ENCODE measurements at places on chromosomes 5 and 9.

DNA sequence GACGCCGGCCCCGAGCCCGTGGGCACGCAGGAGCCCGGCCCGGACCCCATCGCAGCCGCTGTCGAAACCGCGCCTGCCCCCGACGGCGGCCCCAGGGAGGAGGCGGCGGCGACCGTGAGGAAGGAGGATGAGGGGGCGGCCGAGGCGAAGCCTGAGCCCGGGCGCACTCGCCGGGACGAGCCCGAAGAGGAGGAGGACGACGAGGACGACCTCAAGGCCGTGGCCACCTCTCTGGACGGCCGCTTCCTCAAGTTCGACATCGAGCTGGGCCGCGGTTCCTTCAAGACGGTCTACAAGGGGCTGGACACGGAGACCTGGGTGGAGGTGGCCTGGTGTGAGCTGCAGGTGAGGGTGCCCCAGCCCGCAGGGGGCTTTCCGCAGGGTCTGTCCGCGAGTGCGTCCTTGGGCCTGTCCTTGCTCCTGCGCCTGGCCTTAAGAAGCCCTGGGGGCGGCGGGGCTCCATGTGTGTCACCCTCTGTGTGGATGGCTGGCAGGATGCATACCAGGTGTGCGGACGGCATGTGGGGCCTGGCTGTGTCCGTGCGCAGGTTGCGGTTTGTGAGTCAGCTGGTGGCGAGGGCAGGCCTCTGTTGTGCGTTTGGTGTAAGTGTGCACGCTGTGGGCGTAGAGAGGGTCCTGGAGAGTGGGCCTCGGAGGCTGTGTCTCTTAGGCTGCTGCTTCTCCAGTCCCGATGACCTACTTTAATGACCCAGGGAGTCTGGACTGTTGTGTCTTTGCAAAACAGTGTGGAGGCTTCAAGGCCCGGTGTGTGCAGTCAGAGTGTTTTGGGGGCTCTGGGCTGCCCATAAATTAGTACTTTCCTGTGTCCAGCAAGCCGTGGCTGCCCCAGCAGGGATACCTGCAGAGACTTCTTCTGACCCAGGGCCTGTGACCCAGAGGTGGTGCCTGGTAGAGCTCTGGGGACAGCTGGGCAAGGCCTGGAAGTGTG, 1.6 kb downstream of the WNK2 start:
- peak; percentile 49 for DNase-seq

- DNase-seq, result no peak
Observed at GRCh38 chr5:27093279-27093678, 54.9 kb upstream of the CDH9 start.

- DNase-seq, result no peak
Observed at GRCh38 chr5:173970878-173971650, 17.9 kb upstream of the C5orf47 start.

DNA sequence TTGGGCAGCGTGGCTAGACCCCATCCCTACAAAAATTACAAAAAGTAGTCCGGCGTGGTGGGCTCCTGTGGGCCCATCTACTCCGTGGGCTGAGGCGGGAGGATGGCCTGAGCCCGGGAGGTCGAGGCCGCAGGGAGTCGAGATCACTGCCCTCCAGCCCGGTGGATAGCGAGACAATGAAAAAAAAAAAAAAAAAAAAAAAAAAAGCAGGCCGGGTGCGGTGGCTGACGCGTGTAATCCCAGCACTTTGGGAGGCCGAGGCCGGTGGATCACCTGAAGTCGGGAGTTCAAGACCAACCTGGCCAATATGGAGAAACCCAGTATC, 110.5 kb upstream of the LPCAT1 start:
- no peak for DNase-seq

DNA sequence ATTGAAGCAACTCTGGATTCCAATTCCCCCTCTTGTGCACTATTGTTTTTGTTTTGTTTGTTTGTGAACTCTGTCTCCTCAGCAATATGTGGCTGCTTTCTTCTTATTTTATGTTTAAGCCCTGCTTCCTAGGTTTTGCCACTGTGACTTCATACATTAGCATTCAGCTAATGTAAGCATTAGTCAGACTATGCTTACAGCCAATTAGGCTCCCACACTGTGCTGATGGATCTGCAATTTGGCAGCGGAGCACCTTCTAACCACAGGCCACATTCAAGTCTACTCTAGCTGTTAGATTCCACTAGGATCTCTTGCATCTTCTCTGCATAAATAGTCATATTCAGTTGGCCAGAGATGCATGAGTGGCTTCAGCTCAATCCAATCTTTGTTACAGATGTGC, 9.6 kb upstream of the BICD2 start:
- no peak for DNase-seq

- peak; percentile 22 for DNase-seq
Observed at GRCh38 chr5:124630767-124631704, 115.4 kb downstream of the ZNF608 start.

DNA sequence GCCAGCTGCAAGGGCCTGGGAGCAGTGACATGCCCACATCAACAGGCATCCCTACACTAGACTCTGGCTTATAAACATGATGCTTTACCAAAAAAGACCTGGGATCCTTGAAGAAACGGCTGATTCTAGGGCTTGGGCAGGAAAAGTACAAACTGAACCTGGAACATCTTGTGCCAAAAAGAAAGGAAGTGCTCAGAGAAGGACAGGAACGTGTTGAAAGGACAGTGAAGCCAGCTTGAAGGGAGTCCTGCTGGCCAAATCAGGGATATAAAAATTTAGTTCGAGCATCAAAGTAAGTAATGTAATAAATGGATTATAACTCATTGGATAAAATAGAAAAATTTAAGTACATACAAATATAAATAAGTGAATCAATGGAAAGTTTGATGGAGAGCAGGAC, 58.1 kb downstream of the ALDH7A1 start:
- no peak for DNase-seq

DNA sequence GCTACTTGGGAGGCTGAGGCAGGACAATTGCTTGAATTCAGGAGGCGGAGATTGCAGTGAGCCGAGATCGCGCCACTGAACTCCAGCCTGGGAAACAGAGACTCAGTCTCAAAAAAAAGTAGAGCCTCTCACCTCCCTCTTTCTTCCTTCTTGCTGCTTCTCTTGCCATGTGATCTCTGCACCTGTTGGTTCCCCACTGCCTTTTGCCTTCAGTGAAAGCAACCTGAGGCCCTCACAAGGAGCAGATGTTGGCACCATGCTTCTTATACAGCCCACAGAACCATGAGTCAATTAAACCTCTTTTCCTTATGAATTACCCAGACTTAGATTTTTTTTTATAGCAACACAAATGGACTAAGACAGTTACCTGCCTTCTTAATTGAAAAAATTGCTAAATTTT, 45.6 kb upstream of the GLRX start:
- no peak for DNase-seq

GRCh38 chr9:116901260-116901659, 214.2 kb downstream of the TRIM32 start:
- no peak for DNase-seq

DNA sequence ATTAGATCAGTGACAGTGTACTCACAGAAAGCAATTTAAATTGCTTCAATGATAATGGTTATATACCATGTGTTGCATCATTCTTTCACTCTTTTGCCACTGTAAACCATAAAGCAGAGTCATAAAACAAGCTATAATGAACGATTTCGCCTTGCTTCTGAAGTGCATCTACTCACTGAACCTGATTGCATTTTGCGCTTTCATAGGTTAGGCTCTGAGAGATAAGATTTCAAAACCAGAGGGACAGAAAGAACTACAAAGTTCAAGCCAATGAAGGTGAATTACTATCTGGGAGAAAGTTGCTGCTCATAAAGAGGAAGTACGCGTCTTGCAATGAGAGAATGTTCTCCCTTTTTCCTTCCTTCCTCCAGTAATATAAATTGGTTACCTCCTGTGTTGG, 412.7 kb downstream of the CETN3 start:
- no peak for DNase-seq

DNA sequence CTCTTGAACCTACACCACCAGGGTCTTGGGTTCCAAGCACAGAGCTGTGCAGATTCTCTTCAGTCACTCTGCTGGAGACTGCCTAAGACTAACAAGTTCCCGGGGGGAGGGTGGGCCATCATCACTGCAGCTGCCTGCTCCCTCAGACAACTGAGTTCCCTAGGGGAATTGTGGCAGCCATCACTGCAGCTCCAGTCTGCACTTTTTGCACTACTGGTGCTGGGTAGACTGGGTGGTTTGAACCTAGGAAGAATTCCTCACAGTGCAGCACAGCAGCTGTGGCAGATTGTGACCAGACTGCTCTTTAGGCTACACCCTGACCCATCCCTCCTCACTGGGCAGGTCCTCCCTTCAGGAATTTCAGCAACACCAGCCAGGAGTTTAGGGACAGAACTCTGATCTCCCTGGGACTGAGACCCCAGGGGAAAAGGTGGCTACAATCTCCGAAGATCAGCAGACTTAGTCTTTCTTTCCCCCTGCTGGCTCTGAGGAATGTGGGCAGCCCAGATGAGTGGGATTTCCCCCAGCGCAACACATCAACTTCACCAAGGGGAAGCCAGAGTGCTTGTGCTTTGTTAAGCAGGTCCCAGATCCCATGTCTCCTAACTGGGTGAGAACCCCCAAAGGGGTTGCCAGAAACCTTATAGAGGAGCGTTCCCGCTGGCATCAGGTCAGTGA, 30.9 kb upstream of the RGMB start:
- DNase-seq, result no peak

DNA sequence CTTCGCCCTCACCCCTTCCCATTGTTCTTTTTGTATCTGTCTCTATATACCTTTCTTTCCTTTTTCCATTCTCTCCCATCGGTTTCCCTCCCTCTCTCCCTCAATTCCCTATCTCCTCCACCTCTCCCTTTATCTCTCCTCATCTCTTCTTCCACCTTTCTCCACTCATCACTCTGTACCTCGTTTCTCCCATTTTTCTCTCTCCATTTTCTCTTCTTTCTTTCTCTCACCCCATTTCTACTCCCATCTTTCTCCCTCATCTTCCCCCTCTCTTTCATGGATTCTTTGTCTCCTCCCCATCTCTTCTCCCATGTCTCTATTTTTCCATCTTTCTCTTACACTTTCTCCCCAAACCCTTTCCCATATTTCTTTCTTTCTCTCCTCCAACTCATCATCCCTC, 385.9 kb upstream of the CLINT1 start:
- no peak for DNase-seq

DNA sequence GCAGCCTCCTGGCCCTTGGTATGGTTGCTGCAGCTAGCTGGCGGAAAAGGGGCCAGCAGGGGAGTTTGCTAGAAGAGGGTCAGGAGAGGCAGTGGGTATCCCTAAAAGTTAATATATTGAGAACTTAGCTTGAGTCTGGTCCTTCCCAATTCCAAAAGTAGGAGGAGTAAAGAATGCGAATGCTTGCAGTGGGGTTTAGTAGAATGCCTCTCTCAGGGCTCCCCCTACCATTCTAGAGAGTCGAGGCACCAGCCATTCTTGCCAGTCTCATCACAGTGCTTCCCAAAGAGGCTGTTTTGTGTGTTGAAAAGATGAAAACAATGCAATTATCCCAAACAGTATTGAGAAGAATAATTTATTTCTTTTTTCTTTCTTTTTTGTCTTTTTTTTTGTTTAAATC, 26.4 kb downstream of the TTC39B start:
- no peak for DNase-seq

- DNase-seq, result no peak
Observed at GRCh38 chr5:33973271-33973670, 11.2 kb downstream of the SLC45A2 start.

DNA sequence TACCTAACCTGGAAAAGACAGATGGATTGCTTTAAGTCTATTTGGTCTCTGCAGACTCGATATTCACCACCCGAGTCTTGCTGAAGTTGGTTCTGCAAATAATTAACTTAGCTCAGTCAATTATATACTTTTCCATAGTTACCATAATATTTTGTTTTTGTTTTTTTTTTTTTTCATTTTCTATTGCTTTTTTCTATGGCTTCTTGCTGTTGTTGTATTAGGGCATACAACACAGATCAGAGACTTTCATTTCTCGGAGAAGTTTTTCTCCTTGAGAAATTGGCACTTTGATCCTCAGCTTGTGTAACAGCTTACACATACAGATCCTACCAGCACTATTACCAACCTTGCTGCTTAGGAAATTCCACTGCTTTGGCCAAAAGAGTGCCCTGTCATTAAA, 88.0 kb downstream of the GPR21 start:
- DNase-seq, result peak; percentile 74

DNA sequence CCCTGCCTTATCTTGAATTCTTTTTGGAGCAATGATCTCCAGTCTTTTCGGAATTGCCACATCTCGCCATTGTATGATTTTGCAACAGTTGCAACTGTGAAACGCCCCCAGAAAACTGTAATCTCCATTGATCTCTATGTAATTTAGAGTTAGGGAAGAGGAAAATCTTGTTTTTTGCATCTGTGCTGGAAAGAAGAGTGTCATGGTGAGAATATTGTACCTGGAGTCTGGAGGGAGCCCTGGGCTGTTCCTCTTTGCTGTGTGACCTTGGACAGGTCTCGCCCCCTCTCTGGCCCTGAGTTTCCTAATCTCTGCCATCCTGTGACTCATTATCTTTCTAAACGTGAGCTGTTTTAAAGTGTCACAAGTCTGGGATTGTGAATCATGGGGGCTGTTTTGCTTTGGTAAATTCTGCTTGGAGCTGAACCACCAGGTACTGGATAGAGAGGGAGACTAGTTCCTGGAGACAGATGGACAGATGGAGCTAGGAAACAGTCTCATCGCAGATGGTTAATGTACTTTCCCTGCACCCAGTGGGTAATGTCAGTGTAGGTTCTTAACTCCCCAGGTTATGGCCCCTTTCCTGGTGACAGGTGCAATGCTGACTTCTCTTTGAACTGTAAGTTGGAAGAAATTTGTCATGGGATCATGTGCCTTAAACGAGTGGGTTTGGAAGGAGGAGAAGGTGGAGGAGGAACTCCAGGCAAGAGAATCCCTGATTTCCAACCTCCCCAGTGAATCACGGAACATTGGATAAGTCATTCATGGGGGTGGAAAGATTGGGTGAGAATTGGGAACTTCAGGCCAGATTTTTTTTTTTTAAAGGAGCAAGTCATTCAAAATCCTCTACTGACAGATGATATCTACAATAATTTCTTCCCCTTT, 19.6 kb downstream of the PPARGC1B start:
- peak; percentile 59 for DNase-seq

GRCh38 chr9:127862075-127863011, 7.9 kb upstream of the ENG start:
- DNase-seq, result peak; percentile 53

GRCh38 chr5:141477815-141478214, 2.0 kb downstream of the PCDHGC3 start:
- no peak for DNase-seq

GRCh38 chr9:8392866-8393265, 593.3 kb upstream of the DMAC1 start:
- DNase-seq, result no peak

DNA sequence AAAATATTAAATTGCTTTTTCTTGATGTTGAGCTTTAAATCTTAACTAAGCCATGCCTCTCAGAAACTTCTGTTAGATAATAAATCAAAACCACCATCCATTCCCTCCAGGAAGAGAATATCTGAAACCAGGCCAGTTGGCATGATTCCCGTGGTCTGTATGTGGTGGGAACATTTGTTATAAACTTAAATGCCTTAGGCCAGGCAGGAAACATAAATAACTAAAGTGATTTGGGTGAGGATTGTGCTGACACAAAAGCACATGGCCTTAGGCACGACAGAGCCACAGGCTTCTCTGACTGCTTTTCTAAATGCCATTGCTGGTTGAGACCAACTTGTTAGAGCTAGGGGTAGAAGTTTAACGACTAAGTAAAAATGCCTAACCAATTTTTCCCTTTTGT, 255.9 kb downstream of the GABRG2 start:
- DNase-seq, result no peak

Measured in small intestine (tissue), 16 donors.